Stimulated activated CD4-positive, alpha-beta T cell treated with anti-CD3 and anti-CD28 coated beads, Interleukin-4, amount 100 ng/mL, for 1 hour (primary cell): ENCODE measurements at places on chromosomes 7 and 10.

- DNase-seq = no peak
These were observed 144.2 kb upstream of the VSTM2A start for GRCh38 chr7:54397836-54398612.

GRCh38 chr7:88344271-88344670 is 37.6 kb upstream of the STEAP4 start:
- no peak for DNase-seq

GRCh38 chr7:106114716-106115383 is 2.7 kb upstream of the SYPL1 start:
- DNase-seq = peak; percentile 20

GRCh38 chr10:91597197-91597881 is 35.5 kb downstream of the PPP1R3C start:
- no peak for DNase-seq

DNA sequence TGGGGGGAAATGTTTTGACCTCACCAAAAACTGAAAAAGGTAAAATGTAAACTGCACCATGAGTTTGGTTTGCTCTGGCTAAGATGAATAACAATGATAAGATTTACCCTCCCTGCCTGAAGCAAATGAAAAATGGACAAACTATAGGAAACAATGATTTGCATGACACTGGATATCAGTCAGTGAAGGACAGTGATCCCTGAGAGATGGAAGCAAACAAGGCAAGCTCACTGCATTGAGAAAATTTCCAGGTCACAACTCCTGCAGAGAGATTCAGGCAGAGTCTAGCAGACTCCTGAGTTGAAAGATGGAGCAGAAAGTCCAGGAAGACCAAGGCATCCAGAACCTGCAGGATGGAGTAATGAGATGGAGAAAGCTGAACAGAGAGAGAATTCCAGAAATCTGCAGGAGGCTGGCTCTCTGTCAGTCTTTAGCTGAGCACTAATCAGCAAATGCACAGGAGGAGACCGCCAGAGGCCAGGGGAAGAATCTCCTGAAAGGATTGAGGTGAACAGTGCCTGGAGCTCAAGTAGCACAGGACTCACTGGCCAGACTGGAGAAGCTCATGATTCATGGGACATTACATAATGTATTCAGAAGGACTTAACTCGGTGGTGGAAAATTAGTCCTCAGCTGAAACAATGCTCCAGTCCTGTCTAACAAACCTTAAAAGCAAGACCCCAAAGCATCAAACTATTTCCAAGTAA is 51.2 kb upstream of the PALS2 start:
- DNase-seq = no peak

DNA sequence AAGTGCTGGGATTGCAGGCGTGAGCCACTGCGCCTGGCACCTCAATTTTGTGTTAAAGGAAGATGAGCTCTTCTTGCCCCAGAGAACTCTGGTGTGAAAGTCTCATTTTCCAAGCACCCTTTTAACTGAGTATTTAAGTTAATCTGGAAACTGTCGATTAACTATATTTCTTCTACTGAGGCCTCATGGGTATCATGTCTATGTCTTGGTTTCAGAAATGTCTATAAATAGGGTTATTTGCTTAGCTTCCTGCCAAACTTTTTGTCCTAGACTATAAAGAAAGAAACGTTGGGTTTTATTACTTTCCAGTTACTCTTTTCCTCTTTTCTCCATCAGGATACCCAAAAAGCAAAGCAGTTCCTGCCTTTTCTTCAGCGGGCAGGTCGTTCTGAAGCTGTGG is 102.4 kb downstream of the LRRC4 start:
- DNase-seq = no peak

DNA sequence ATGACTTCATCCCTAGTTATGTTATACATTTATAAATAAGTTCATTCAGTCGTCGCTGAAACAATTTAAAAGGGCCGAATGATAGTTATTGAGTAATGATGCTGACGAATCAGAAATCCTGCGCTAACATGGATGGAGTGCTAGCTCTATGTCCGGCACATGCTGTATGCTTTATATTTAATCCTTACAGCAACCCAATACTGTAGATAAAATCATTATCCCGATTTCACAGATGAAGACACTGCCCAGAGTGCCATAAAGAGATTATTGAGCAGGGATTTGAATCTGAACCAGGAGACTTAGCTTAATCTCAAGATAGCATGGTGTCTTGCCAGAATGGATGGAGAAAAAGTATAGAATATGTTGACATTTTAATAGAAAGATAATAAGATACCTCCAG is 1.1 kb upstream of the ICA1 start:
- DNase-seq = no peak

- DNase-seq = no peak
These were observed 42.9 kb downstream of the WAC start for GRCh38 chr10:28575852-28576251.

DNA sequence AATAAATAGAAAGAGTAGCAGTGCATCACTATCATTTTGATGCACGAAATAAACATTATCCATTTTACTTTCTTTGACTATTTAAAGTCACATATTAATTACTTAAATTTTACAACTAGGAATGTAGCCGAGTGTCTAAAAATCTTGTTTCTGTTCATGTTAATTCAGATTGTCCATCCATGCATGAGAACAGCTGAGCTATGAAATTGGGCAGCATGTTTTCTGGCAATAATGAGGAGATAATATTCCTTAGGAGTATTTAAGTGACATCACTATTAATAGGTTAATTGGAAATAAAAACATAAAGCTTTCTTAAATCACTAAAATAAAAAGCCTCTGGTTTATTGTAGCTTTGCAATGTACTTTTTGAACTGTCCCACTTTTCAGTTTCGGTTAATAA is 293.8 kb downstream of the PHTF2 start:
- no peak for DNase-seq

DNA sequence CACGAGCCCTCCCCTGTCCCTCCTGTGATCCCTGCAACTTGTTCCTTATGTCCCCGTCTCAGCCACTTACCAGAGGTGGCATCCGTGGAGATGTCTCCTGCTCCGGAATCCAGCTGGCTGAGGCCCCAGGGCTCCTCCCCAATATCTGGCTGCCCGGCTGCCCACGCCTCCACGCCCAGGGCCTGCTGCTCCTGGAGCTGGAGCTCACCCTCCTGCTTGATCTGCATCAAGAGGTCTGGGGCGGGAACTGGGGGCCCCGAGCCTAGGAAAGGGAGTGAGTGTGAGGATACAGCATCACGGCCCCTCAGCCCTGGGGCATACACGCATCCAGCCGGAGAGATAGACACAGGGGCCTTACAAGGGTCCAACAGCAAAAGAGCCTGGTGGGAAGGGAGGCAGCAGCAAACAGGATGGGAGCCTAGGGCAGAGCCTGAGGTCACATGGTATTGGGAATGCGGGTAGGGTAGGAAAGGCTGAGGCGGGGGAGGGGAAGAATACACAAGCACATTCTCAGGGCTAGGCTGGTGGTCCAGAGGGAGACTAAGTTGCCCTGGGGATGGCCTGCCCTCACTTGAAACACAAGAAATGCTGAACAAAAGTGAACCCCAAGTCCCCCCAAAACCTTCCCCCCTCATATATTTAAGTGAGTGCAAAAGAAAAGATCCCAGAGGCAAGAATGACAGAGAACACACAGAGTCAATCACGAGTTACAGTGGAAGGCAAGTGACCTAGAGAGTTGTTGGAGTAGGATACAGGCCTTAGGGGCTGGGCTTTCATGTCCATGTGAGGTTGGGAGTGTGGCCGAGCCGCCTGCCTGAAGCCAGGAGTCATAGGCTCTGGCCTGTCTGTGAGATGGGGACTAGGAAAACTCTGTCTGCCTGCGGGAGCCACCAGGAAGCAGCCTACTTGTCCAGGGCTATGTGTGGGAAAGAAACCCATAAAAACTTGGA is 16.9 kb upstream of the ZNF777 start:
- DNase-seq = no peak

- no peak for DNase-seq
These were observed 153.1 kb downstream of the CDK14 start for GRCh38 chr7:90749262-90749661.

DNA sequence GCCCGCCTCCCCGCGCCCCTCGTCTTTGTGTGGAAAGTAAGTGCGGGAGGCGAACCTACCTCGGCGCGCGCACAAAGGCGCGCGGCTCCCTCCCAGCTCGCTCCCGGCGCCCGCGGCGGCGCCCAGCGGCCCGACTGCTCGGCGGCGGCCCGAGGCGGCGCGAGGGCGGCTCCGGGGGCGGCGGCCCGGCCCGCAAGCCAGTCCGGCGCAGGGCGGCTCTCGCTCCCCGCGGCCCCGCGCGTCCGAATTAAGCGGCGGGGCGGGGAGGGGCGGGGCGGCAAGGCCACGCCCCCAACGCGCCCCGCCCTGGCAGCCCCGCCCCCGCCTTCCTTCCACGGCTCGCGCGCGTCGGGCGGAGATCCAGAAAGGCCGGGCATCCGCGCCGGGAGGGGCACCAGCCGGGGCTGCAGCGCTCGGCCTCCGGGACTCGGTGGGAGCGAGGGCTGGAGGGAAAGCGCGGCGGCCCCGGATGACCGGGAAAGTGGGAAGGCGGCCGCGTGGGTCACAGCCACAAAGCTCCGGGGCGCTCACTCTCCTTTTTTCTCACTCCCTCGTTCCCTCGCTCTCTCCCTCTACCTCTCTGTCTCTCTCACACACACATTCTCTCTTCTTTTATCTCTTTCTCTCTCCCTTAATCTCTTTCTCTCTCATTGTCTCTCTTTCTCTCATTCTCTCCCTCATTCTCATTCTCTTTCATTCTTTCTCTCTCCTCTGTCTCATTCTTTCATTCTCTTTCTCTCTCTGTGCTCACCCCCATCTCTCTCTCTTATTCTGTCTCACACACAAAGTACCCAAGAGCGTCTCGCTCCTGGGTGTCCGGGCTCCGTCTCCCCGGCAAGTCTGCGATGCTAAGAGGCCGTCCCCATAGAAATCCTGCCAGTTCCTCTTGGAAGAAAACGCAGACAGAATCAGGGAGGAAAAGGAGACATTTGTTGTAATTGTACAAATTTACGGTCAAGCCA is 170.2 kb downstream of the FAM107B start:
- DNase-seq = peak; percentile 71

DNA sequence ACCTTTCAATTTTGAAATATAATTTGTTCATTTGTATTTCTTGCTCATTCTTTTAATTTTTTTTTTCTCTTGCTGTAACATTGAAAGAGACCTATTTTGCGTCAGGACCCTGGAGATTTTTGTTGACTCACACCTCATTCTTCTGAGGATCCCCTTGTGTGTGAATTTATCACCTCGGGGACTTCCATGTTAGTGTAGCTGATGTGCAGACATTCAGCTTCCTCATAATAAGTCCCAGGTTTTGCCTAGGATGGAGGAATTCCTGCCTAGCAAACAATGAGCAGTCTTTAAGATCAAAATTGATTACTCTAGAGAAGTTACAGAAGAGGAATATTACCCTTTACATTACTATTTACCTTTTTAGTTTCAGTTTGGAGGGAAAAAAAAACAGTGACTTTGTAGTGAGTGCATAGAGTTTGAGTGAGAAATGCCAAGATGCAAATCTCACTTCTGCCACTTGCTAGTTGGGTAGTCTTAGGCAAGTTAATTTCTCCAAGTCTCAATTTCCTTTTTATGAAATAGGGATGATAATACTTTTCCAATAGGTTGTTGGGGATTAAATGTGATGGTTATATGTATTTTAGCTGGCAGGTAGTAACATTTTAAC is 14.3 kb downstream of the TES start:
- no peak for DNase-seq

DNA sequence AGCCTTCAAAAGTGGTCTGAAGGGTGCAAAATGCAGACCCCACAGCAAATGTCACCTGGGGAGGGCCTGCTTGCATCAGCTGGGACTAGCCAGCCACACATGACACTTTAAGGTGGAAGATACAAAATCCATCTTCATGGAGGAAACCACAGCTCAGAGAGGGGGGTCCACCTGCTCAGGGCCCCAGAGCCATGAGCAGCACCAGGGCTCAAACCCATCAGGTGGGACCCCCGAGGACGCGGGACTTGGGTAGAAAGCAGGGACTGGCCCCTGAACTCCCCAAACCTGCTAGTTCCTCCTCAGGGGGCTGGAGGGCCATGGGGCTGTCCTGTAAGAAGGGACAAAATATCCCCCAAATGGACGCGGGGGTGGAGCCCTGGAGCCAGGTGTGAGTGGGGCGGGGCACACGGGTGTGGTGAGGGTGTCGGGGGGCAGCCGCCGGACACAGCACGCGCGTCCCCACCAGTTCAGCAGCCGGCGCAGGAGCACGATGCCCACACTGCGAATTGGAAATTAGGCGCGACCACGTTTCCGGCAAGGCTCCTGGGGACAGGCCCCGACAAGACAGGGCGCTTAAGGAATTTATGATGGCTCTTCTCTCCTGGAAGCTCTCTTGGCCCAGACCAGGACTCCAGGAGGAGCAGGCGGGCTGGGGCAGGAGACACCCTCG is 8.0 kb downstream of the PDGFA start:
- DNase-seq = no peak

DNA sequence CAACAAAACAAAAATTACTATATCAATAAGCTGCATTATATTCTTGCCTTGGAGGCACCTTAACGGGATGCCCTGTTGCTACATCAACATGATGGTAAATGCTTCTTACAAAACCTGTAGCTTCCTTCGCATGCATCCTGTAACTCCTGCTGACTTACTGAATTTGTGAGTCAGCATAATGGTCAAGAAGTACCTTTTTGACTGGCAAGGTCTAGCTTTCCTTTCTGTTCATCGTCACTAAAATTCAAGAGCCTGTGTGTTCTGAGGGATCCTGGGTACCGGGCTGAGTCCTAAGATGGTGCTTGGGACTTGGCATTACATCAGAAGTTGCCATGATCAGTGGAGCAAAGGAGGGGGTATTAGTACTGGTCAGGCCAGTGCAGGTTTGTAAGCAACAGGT is 4.9 kb downstream of the PFKFB3 start:
- DNase-seq = no peak

- DNase-seq = no peak
These were observed 78.4 kb downstream of the CUL2 start for GRCh38 chr10:35011771-35012191.

- no peak for DNase-seq
These were observed 206.8 kb upstream of the LYZL1 start for GRCh38 chr10:29081951-29082685.

DNA sequence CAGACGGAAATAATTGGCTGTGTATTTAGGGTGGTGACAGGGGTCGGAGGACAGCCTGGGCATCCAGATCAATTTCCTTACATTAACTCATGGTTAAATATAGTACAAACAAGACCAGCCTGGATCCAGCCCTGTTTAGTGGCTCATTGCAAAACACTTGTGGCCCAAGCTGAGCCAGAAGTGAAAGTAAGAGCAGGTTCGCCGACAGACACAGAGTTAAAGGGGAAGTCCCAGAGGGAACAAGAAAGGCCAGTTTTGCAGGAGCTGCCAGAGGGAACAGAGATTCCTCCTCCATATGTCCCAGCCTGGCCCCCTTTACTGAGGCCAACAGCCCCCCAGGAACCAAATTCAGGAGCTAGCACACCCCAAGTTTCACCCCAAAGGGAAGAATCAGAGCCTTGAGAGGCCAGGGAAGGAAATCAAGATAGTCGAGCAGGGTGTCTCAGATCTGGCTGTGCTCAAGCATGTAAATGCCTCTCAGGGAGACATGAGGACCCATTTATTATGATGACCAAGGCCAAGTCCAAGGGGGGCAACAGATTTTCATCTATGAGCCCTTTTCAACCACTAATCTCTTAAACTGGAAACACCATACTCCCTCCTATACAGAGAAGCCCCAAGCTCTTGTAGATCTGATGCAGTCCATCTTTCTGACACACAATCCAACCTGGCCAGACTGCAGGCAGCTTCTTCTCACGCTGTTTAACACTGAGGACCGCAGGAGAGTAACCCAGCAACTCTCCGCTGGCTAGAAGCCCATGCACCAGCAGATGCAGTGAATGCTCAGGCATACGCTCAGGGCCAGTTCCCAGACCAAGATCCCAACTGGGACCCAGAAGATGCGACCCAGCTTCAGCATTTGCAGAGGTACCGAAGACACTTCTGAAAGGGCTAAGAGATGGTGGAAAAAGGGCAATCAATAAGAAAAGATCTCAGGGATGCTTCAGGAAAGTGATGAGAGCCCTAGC is 15.9 kb upstream of the ADCK2 start:
- peak; percentile 23 for DNase-seq
